NCI-H524 (cell line): ENCODE measurements at places on chromosomes 5 and 9.

- DNase-seq = no peak
Measured at GRCh38 chr5:151183456-151184245, 26.1 kb upstream of the ANXA6 start.

- DNase-seq = no peak
Measured at GRCh38 chr5:2658447-2658846, 93.0 kb downstream of the IRX2 start.

DNA sequence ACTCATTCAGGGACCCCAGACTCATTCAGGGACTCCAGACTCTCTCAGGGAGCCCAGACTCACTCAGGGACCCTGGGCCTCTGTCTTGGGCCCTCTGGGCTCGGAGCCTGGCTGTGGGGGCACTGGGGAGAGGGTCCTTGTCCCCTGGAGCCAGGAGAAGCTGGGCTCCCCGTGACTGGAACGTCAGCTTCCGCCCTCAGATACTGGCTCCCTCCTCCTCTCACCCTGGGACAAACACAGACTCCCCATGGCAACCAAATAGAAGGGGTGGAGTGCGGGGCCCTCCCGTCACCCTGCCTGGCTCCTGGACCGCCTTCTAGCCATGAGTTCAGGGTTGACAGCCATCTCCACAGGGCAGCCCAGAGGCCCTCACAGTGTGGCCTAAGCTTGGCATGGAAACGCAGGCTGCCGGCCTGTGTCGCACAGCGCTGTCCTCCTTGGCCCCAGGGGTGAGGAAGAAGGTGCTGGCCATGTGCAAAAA is 27.6 kb downstream of the ZDHHC11B start:
- DNase-seq = no peak

- peak; percentile 46 for DNase-seq
Measured at GRCh38 chr5:148457183-148457620, 73.4 kb downstream of the FBXO38 start.

GRCh38 chr9:99925541-99925940 is 19.1 kb downstream of the STX17 start:
- DNase-seq = no peak

GRCh38 chr9:101369286-101369685 is 15.5 kb downstream of the BAAT start:
- DNase-seq = no peak

- DNase-seq = no peak
Measured at GRCh38 chr5:81161012-81161601, 72.0 kb upstream of the CKMT2 start.

GRCh38 chr9:13689925-13690324 is 410.4 kb upstream of the MPDZ start:
- DNase-seq = no peak

DNA sequence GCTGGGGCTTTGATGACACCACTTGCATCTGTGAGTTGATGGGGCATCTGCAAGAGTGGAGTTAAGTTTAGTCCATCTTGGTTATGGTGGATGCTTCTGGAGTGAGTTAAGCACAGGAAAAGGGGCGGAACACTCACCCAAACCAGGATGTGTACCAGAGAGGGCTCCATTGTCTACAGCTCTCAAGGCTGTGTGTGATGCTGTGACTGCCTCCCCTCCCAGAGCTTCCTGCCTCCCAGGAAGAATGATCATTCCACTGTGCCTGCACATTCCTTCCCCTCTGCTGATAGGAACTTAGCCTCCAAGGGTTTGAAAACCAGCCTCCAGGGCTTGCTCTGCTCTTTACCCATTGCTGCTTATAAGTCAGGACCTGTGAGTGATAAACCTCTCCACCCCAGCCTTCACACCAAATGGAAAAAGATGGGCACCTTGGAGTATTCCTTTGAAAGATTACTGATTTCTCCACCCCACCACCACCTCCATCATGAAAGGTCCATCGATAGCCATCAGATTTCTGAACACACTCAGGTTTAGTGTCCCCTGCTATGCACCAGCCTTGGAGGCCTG is 160.1 kb upstream of the SPRY4 start:
- no peak for DNase-seq

DNA sequence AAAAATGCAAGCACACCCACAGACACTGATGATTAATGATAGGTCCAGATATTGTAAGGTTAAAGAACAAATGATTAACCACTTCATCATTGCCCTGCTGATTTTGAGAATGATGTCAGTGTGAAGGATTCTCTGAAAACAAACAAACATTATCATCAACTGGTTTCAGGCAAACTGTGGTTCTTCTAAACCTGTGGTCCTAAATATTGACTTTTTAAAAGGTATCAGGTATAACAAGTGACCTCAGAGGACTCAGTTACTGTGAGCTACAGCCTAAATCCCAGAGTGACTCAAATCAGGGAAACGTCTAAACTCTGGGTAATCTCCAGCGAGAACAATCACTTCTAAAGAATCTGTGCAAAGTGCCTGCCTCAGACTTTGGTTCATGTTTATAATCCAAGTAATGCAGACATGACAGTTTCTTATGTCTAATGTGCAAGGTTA is 172.3 kb upstream of the CDH6 start:
- DNase-seq = no peak

DNA sequence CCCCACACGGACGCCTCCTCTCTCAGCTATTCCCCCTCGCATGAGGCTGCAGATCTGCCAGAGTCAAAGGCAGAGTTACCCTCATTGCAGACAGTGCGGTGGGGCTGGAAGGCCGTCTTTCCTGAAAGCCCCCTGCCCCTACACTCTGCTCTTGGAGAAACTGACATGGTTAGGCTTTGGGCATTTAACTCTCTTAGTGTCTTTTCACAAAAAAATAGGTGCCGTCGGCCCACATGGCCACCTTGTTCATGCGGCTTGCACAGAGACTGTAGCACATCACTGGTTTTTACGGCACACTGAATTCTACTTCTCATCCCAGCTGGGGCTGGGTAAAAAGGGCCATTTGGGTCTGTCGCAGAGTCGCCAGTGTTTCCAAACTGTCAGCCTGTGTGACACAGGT is 107.6 kb downstream of the ENTREP1 start:
- no peak for DNase-seq

DNA sequence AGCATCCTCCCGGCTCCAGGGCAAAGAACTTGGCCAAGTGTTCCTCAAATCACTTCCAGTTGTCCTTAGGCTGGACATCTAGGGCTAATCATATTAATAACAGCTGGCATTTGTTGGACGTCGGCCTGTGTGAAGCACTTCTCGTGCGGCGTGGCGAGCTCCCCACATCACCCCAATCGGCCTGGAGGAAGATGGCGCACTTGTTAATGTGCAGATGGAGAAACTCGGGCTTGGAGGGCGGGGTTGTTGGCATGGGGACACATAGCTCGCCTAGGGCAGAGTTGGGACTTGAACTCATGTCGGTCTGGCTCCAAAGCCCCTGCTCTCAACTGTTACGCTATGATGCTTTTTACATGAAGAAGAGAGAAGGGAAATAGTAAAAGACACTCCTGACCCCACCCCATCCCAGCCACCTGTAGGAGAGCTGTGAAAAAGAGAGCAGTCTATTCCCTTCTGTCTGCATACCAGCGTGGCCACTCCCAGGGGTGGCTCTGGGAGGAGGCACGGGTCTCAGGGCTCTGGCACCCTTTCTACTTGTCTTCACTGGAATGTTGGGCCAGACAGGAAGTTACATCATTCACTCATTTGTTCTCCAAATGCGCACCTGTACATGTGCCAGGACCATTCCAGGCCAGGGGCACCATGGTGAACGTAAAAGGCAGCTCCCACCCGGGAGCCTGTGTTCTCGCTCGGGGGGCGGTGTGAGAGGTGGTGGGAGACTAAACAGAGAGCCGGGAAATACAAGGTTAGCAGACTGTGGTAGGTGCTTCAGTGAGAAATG is 12.8 kb upstream of the NUP214 start:
- no peak for DNase-seq

DNA sequence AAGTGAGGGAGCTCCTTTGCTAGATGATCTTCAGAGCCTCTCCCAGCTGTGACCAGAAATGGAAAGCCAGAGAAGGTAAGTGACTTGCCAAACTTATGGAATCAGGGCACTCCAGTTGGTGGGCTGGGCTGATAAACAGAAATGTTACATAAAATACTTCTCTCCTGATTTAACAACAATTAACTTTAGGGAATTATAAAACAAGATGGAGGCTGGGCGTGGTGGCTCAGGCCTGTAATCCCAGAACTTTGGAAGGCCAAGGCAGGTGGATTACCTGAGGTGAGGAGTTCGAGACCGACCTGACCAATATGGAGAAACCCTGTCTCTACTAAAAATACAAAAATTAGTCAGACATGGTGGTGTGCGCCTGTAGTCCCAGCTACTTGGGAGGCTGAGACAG is 899 bp upstream of the MED10 start:
- no peak for DNase-seq

- no peak for DNase-seq
Measured at GRCh38 chr9:94798708-94799107, 72.2 kb downstream of the AOPEP start.

DNA sequence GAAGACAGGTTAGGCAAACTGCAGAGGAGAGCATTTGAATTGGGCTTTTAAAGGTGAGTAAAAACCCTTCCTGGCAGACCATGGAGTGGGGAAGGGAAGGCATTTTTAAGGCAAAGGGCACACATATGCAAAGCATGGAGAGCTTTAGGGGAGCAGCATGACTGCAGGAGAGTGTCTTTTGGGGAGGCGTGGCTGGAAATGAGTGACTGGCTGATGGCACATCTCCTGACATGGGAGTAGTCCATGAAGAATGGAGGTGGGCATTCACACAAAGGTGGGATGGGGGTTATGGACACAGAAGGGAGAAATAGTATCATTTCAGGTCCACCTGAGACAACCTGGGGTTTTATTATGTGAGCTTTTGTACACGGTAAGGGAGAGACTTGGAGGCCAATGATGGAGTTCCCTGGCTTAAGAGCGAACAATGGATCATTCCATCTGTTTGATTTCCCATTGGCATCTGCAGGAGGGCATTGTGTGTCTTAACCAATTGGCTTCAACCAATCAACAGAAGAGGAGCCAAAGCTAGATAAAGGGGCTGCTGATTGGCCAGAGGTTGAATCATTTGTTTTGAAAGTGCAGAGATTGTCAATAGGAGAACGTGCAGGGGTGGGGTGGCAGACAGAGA is 2.1 kb downstream of the NSG2 start:
- no peak for DNase-seq

- DNase-seq = no peak
Measured at GRCh38 chr9:74487395-74487794, 9.7 kb upstream of the RORB start.

GRCh38 chr9:135248111-135248510 is 160.6 kb downstream of the OLFM1 start:
- no peak for DNase-seq

GRCh38 chr9:114697951-114698351 is 16.0 kb upstream of the TEX48 start:
- DNase-seq = no peak

DNA sequence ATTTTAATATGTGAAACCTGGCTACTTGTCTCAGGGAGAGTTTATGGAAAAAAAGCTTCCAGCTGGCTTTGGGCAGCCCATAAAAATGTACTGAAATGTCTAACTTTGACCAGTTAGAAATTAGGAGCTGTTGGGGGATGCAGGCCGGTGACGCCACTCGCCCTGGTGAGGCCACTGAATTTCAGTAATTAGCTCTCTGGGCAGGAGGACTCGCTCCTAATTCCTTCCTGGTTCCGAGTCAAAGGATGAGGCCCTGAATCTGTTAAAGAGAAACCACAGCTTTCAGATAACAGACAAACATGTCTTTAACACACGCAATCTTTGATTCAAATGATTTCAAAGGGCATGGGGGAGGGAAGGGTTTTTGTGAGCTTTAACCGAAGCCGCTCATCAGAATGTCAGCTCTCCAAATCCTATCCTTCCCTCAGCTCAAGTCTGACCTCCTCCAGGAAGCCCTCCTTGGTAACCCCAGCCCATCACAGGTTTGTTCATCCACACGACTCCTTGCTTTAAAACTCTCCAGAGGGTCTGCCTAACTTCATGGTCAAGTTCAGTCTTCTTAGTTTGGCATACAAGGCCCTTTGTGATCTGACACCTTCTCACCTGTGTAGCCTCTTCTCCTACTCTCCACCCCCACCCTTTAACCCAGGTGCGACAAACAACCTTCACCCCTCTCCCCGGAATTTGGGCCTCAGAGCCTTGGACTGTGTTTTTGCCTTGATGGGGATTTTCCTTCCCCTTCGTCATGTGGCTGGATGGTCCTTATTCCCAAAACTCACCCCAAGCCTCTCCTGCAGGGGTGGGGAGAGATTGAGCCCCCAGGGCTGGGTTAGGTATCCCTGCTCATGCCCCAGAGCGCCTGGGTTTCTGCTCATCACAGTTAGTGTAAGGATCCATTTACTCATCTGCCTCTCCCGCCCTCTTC is 13.6 kb upstream of the PHF19 start:
- no peak for DNase-seq

- DNase-seq = no peak
Measured at GRCh38 chr5:93071710-93072109, 509.3 kb downstream of the NR2F1-AS1 start.

GRCh38 chr9:4206718-4207117 is 93.2 kb downstream of the GLIS3 start:
- no peak for DNase-seq

DNA sequence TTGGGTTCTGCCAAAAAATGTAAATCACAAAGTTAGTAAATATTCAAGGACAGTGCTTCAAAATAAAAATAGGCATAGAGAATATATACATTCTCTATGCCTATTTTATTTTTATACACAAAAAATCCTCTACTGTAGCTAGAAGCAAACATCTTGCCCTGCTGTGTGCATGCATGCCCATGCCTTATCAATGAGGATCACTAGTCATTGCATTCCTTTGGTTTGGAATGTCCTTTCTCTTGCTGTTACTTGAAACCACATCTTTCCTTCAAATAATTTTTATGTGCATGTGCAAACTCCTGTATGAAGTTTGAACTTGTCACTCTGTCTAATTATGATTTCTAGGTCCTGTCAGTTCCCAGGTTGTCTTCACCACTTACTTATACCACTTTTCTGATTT is 278.9 kb upstream of the IZUMO3 start:
- DNase-seq = no peak

DNA sequence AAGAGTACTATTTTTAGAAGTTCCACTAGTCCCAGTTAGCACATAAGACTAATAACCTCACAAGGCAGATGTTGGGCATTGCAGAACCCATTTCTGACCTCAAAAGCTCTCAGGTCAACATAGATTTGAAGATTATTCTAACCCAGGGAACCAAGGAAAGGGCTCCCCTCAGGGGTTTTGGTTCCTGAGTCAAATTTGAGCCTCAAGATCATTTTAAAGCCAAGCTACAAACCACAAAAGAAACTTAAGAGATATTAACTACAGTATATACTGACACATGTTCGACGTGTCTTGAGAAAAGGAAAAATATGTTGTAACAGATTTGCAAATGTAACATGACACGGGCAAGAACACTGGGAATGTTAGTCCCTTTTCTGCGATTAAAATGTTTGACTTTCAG is 88.6 kb downstream of the GNAQ start:
- DNase-seq = no peak

- no peak for DNase-seq
Measured at GRCh38 chr5:128263357-128263756, 179.8 kb downstream of the SLC12A2 start.

GRCh38 chr9:111559000-111559610 is 34.1 kb downstream of the ZNF483 start:
- no peak for DNase-seq

GRCh38 chr9:130267930-130268329 is 2.4 kb downstream of the HMCN2 start:
- DNase-seq = no peak
